ENCODE measurements at places on chromosomes 5 and 9. TPM values are rescaled to one million over a fixed set of nuclear protein-coding genes. Genes with fewer than 3 reads are reported as not detected.
A peak's percentile ranks its signal among the peaks of the same experiment; 100 is the strongest.

The SPINK4 gene
- not detected for total RNA-seq

The C5orf34 gene
- total RNA-seq = 14.4 TPM

DNA sequence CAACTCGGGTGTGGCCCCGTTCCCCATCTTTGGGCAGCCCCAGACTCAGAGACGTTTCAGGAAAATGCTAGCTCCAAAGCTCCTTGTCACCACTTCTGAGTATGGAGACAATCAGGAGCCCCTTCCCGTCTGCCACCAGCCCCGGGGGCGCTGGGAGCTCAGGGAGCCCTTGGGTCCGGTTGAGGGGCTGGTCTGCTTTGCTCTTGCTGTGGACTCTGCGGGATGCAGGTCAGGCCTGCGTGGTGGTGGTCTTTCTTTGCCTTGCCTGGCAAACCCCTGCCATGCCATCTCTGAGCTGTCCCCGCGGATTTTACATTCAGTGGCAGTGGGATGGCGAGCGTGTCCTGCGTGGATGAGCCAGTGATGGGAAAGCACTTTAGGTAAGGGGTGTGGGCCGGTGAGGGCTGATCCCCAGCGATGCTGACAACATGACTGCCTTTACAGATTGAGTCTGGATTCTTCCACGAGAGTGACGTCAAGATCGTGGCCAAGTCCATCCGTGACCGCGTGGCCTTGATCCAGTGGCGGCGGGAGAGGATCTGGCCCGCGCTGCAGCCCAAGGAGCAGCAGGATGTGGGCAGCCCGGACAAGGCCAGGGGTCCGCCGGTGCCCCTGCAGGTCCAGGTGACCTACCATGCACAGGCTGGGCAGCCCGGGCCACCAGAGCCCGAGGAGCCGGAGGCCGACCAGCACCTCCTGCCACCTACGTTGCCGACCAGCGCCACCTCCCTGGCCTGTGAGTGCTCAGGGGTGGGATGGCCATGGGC lies 63.3 kb downstream of the WNK2 start:
- no peak overlapping the region for H3K4me3 ChIP-seq
- no peaks in the 10 kb centered on the region for H3K36me3 ChIP-seq
- H3K27ac ChIP-seq = no peak overlapping the region

- peaks cover 42% of the 10 kb centered on the region for H3K36me3 ChIP-seq
- peak overlapping the region; percentile 9 for H3K4me3 ChIP-seq
- H3K27ac ChIP-seq = peak overlapping the region; percentile 86
- peak; percentile 41 for DNase-seq
- H3K4me1 ChIP-seq = peaks cover 83% of the 10 kb centered on the region
Measured at GRCh38 chr5:139474890-139475791, 4.3 kb downstream of the SMIM33 start.

DNA sequence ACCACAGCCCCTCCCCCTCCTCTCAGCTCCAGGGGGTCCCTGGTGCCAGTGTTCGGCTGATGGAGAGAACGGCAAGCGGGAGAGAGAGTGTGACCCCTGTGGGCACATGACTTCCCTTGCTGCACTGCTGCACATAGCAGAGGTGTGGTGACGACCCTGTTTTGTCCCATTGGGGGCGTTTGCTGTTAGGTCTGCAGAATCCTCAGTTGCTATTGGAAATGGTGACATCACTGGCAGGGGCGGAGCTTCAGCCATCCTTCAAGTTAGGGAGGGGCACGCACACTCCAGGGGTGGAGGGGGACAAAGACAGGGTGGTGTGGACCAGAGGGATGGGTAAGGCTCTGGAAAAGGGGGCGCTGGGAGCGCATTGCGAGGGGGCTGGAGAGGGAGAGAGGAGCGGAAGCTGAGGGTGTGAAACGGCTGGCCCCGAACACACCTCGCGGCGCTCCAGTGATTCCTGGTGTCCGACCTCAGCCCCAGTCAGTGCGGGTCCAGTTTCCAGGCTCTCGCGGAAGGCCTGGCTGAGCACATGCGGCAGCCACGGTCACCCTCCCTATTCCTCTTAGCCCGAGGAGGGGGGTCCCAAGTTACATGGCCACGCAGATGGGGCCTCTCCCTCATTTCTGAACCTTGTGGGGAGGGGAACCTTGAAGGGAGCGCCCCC lies 764 bp upstream of the GRIN1 start:
- no peaks in the 10 kb centered on the region for H3K36me3 ChIP-seq
- peaks cover 45% of the 10 kb centered on the region for H3K27me3 ChIP-seq
- H3K4me3 ChIP-seq = no peak overlapping the region
- H3K4me1 ChIP-seq = no peaks in the 10 kb centered on the region
- peak; percentile 41 for DNase-seq
- no peak overlapping the region for H3K27ac ChIP-seq

DNA sequence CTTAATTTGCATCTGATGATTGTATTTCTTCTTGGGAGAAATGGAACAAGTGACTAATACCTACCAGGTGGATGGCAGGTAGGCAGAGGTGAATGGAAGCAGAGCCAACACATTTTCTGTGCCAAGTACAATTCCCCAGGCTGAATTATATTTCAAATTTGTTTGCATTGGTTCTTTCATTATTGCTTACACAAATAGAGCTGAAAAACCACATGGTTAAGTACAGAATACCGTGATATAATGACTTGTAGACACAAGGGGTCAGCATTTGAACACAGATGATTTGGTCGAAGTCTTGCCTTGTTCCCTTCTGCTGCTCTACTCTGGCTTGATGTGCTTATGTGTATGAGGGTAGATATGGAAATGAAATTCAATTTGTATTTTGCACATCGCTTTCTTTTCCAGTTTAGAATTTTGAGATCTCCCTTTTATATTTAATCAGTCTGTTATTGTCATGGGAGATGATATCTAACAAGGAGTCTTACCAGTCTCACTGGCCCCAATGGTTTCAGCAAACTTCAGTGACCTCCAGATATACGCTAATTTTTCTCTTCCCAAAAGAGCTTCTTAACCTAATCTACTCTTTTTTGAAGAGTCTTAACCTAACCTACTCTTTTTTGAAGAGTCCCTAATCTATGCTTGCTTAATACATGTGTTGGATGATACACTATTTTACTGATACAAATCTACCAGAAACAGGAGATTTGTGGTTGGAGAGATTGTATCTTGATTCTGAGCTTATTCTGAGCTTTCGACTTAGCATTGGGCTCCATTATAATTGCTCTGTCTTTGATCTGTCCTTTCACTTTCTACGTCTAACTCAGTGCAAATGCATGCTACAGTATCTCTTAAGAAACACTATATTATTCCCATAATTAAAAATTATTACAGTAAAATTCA lies 88.1 kb downstream of the PCSK1 start:
- H3K27me3 ChIP-seq = peaks cover 10% of the 10 kb centered on the region
- peak; percentile 12 for DNase-seq
- H3K4me3 ChIP-seq = peak overlapping the region; percentile 15
- H3K27ac ChIP-seq = no peak overlapping the region

DNA sequence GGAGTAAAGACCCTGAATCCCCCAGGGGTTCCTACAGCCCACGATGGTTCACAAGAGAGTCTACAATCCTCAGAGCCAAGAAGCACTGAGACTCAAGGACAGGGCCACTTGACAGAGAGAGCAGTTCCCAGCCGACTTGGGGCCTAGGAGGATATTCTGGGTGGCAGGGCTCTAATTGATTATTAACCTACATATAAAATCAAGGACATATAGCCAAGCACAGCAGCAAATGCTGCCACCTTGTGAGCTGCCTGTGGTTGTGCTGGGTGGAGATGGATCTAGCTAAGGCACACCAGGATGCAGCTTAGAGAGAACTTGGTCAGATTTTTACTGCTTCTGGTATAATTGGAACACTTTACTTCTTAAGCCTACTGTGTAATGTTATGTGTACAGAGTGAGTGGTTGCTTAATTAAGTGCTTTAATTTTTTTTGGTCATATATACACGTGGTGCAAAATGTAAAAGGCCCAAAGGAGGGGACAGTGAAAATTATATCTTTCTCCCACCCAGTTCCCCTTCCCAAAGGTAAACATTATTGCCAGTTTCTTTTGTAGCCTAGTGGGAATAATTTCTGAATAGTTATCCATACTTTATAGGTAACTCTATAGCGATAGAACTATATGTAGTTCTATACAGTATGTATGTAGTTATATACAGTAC lies 78.8 kb downstream of the F2RL2 start:
- DNase-seq = peak; percentile 79
- peaks cover 2% of the 10 kb centered on the region for H3K36me3 ChIP-seq
- peaks cover 90% of the 10 kb centered on the region for H3K4me1 ChIP-seq
- H3K27me3 ChIP-seq = no peaks in the 10 kb centered on the region
- peak overlapping the region; percentile 100 for H3K27ac ChIP-seq

- peaks cover 21% of the 10 kb centered on the region for H3K4me1 ChIP-seq
- DNase-seq = peak; percentile 18
- peaks cover 62% of the 10 kb centered on the region for H3K27me3 ChIP-seq
- H3K27ac ChIP-seq = no peak overlapping the region
- no peak overlapping the region for H3K4me3 ChIP-seq
Measured at GRCh38 chr9:130661451-130662098, 2.8 kb upstream of the PRDM12 start.

- no peaks in the 10 kb centered on the region for H3K36me3 ChIP-seq
- no peaks in the 10 kb centered on the region for H3K27me3 ChIP-seq
- no peak for DNase-seq
- no peaks in the 10 kb centered on the region for H3K4me1 ChIP-seq
- H3K27ac ChIP-seq = no peak overlapping the region
Measured at GRCh38 chr5:120062515-120062917, 401.6 kb upstream of the PRR16 start.

DNA sequence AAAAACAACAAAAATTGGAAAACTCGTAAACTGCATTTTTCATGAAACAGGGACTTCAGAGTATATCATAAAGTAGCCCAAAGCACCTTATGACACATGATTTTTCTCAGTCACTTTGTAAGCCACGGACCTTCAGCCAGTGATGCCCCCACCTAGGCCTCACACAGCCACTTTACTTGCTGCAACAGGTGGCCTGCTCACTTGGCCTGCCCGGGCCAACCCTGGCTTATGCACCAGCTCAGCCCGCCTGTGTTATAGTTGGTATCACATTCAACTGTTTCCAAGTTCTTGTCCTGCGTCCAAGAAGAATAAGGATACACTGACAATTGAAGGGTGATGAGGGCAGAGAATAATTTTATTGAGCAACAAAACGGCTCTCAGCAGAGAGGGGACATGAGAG lies 219.2 kb downstream of the FER start:
- H3K4me1 ChIP-seq = no peaks in the 10 kb centered on the region
- DNase-seq = no peak
- peaks cover 5% of the 10 kb centered on the region for H3K36me3 ChIP-seq
- H3K27ac ChIP-seq = no peak overlapping the region
- no peaks in the 10 kb centered on the region for H3K27me3 ChIP-seq

- H3K27ac ChIP-seq = no peak overlapping the region
- H3K4me1 ChIP-seq = peaks cover 9% of the 10 kb centered on the region
- no peaks in the 10 kb centered on the region for H3K27me3 ChIP-seq
- DNase-seq = no peak
- H3K36me3 ChIP-seq = no peaks in the 10 kb centered on the region
Measured at GRCh38 chr5:127092690-127093089, 19.4 kb upstream of the C5orf63 start.

DNA sequence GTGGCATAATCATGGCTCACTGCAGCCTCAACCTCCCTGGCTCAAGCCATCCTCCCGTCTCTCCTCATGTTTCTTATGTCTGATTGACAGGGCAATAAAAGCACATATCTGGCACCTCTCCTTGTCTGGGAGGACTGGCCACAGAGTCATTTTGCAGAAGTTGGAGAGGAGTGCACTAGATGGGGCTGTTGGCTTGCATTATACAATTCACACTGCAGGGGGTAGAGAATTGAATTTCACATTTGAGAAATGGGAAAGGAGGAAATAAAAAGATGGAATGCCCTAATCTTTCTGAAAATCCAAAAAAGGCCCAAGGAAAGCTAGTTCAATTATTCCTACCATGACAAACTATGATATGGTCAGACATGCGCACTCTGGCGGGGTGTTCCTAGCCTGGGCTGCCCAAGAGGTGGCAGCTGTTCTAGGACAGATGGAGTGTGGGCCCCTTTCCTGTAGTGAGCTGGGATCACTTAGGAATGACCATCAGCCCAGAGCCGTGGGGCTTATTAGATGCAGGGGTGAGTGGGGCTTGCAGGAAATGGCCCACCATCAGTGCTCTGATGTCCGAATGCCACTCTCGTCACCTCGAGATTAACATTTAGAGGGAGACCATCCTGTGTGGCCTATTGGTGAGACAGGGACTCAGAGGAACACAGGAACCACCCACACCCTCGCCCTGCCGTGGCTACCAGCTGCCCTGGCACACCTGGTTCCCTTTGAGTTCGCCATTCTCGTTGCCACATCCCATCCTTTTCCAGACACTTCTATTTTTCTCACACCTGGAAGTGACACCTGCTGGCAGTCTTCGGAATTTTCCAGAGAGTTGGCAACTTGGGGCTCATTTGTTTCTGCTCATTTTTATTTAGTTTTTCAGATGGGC lies 21.8 kb upstream of the ANKRD18A start:
- H3K4me1 ChIP-seq = no peaks in the 10 kb centered on the region
- peaks cover 8% of the 10 kb centered on the region for H3K27me3 ChIP-seq
- DNase-seq = peak; percentile 9
- H3K36me3 ChIP-seq = no peaks in the 10 kb centered on the region
- H3K4me3 ChIP-seq = no peak overlapping the region

DNA sequence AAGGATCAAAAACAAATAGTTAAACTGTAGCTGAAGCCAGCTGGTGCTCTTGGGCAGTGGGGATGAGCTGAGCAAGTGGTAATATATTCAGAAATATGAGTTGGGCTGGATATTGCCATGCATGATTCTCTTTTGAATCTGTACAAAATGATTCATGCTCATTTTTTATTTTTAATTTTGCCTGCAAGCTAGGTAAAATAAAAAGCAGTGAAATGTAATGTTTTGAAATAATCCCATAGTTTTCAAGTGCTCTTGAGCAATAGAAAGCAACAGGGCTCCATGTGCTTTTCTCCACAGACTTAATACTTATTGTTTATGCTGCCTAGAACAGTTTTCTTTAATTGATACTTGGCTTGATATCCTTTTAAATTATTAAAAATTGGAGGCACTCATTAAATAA lies 489.3 kb downstream of the TLE4 start:
- H3K4me1 ChIP-seq = no peaks in the 10 kb centered on the region
- H3K36me3 ChIP-seq = no peaks in the 10 kb centered on the region
- no peaks in the 10 kb centered on the region for H3K27me3 ChIP-seq
- no peak for DNase-seq
- no peak overlapping the region for H3K27ac ChIP-seq

- DNase-seq = no peak
- no peaks in the 10 kb centered on the region for H3K36me3 ChIP-seq
- no peak overlapping the region for H3K4me3 ChIP-seq
- H3K4me1 ChIP-seq = no peaks in the 10 kb centered on the region
- no peaks in the 10 kb centered on the region for H3K27me3 ChIP-seq
- H3K27ac ChIP-seq = no peak overlapping the region
Measured at GRCh38 chr9:79043916-79044315, 527.8 kb upstream of the TLE4 start.

- no peak for DNase-seq
- no peak overlapping the region for H3K4me3 ChIP-seq
- H3K36me3 ChIP-seq = no peaks in the 10 kb centered on the region
- no peak overlapping the region for H3K27ac ChIP-seq
- no peaks in the 10 kb centered on the region for H3K4me1 ChIP-seq
Measured at GRCh38 chr9:109737295-109737694, 42.7 kb upstream of the PALM2AKAP2 start.

- H3K27ac ChIP-seq = no peak overlapping the region
- peaks cover 25% of the 10 kb centered on the region for H3K4me1 ChIP-seq
- H3K27me3 ChIP-seq = no peaks in the 10 kb centered on the region
- DNase-seq = no peak
- no peak overlapping the region for H3K4me3 ChIP-seq
Measured at GRCh38 chr5:107385708-107386107, 285.0 kb downstream of the EFNA5 start.

All from activated CD4-positive, alpha-beta T cell treated with anti-CD3 and anti-CD28 coated beads for 36 hours (primary cell).